Adrenal gland (tissue), 19 donors: ENCODE measurements at places on chromosomes 3 and 15. TPM values are rescaled to one million over a fixed set of nuclear protein-coding genes. Genes with fewer than 3 reads are reported as not detected.

DNA sequence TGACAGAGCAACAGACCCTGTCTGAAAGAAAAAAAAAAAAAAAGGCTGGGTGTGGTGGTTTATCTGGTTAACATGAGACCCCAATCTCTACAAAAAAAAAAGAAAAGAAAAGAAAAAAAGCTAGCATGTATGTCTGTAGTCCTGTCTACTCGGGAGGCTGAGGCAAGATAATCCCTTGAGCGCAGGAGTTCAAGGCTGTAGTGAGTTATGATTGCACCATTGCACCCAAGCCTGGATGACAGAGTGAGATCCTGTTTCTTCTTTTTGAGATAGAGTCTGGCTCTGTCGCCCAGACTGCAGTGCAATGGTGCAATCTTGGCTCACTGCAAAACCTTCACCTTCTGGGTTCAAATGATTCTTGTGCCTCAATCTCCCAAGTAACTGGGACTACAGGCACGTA lies 8.4 kb upstream of the DHX30 start:
- peak; percentile 19 for DNase-seq

- DNase-seq = no peak
Observed at GRCh38 chr3:44969828-44970179, 6.2 kb downstream of the ZDHHC3 start.

The MOBP gene
- total RNA-seq = not detected

The SNX22 gene
- total RNA-seq = 0.79 TPM

- no peak for DNase-seq
Observed at GRCh38 chr15:83104141-83104540, 3.3 kb upstream of the TM6SF1 start.

The CLEC3B gene
- 66.2 TPM for total RNA-seq

- no peak for DNase-seq
Observed at GRCh38 chr15:100346866-100347512, 5.2 kb upstream of the ADAMTS17 start.

DNA sequence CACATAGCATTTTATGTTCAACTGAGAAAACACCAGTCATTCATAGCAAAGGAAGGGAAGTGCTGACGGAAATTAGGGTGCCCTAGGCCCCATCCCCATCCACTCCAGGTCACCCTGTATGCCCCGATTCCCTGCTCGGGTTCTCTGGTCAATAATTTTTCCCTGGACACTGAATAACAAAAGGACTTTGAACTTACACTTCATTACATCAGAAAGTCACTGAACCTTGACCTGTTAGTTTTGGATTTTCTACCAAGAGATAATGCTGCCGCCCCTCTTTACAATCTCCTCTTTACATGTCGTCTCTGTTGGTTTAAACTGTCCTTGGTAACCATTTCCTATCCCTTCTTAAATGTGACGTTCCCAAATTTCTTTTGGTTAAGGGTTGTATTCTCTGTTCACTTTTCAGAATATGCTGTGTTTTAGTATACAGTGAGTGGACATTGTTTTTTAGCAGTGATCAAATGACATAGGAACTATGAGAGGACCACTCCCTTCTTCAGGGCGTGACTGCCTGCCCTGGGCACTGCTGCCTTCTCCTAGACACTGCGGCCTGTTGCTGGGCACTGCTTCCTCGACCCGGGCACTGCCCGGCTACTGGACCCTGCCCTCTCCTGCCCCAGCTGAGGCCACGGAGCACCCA lies 13.6 kb upstream of the AHSG start:
- DNase-seq = no peak

DNA sequence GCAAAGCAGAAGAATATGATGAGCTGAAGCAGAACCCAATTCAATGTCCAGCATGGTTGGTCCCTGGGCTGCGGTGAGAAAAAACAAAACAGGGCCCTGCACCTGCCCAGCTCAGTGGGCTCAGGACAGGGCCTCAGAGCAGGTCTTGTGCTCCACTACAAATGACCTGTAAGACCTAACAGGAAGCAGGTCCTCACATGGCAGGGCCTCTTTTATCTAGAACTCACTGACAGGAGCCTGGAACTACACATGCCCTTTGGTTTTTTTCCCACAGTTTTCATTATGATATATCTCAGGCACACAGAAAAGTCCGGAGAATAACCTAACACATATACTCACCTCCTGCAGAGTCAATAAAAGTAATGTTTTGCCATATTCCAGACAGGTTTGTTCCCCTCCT lies 38.4 kb downstream of the CCDC12 start:
- DNase-seq = no peak

The CCR3 gene
- total RNA-seq = not detected

DNA sequence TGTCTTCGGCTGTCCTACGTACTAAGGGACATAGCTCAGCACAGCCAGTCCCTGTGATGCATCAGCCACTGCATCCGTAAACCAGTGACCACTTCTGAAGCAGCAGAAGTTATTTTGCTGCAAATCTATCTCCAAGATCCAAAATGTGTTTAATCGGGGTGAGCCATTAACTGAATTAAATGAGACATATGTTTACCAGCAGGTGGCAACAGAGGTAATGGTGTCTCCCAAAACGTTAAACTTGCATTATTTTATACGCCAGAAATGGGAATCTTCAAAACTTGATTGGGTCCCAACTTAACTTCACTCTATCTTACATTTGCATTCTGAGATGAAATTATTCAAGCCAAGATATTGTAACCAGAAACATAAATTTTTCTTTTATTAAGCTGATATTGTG lies 75.3 kb upstream of the BOC start:
- DNase-seq = no peak

DNA sequence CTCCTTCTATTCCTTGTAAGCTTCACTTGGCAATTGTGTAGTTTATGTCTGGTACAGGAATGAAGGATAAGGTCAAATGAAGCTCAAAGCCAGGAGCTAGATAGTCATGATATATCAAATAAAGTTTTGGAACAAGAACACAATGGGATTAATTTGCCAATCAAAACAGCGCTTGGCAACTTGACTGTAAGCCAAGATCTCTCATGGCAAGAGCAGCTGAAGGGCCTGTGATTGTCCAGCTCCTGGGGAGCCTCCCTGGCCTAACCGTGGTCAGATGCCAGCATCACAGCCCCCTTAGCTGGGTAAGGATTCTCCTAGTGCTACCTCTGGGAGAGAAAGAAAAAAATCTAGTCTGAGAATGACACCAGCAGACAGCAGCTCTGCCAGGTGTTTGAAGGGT lies 97.2 kb downstream of the LIPC start:
- no peak for DNase-seq

- no peak for DNase-seq
Observed at GRCh38 chr3:27653803-27654558, 68.1 kb downstream of the EOMES start.

GRCh38 chr3:184907681-184908649 lies 96.0 kb downstream of the VPS8 start:
- DNase-seq = no peak

DNA sequence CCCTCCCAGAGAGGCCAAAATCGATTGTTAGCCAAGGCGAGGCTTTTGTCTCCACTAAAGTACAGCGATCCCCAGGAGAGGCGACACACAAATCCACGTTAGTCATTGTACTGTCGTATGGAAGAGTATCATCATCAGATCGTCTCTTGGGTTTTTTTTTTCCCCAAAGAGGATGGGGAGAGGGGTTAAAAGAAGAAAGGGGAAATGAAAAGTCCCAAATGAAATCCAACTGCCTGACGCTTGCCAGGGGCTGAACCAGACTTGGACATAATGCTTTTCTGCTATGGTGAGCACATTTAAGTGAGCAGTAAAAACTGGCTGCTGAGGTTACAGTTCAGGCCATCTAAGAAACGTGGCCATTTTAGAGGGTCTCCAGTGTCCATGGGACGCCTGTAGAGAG lies 37.9 kb upstream of the CTSH start:
- no peak for DNase-seq

The TTC23 gene
- total RNA-seq = 20.6 TPM

The LNP1 gene
- 2.6 TPM for total RNA-seq

The ANKRD63 gene
- total RNA-seq = not detected

The SCN11A gene
- not detected for total RNA-seq

The PTPN23 gene
- total RNA-seq = 28.6 TPM
